Suppressor macrophage treated with lipopolysaccharide for 1 hour (primary cell): ENCODE measurements at places on chromosomes 2 and 18.

GRCh38 chr2:128162266-128162665 lies 71.3 kb downstream of the UGGT1 start:
- DNase-seq: peak; percentile 89

DNA sequence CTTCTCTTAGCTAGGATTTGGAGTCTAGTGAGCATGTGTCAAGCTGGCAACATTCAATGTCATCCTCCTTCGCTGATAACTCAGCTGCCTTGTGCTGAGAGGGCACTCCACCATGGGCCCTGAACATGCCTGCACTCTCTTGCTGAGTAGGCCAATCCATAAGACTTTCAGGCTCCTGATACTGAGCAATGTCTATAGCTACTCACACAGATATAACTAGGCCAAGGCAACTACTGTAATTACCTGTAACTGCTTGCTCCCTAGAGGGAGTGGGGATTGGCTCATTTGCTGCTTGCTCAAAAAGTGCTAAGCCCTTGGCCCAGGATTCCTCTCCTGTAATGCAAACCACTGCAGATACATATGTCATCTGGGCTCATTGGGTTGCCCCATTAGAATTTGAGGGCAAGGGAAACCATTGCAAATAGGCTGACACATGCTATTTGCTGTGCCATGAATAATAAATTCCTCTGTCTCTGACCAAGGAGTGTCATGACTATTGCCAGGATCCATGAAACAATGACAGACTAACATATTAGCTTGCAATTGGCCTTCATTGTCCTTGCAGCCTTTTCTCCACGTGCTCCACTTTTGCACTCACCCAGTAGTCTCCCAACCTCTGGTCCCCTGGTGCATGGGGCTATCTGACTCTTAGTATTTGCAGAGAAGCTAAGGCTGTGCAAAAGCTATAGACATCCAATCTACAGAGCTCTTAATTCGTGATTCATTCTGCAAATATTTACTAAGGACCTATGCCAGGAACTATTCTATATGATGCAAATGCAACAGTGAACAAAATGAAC lies 36.9 kb upstream of the BMPR2 start:
- DNase-seq: no peak

DNA sequence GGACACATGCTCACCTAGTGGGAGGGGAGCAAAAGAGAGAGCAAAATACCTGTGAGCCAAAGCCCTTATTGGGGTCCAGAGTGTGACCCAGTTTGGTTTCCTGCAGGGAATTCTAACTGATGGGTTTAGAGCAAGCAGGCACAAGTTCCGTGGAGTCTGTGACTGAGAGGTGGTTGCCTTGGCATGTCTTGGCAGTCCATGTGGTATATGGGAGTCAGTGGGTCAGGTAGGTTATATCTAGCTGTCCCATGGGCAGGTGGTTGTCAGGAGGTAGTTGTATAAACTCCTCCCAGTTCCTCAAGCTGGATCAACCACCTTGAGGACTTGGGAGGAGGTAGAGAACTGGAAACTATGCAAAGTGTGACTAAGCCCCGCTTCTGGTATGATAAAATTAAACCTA lies 452.8 kb upstream of the VWC2L start:
- DNase-seq: no peak

- DNase-seq: no peak
These were observed 547.3 kb upstream of the VWC2L start for GRCh38 chr2:213863541-213863940.

- DNase-seq: peak; percentile 57
These were observed 1220.4 kb upstream of the ZEB2 start for GRCh38 chr2:145740302-145740701.

- peak; percentile 75 for DNase-seq
These were observed 800 bp downstream of the IL1RL2 start for GRCh38 chr2:102187496-102188150.

DNA sequence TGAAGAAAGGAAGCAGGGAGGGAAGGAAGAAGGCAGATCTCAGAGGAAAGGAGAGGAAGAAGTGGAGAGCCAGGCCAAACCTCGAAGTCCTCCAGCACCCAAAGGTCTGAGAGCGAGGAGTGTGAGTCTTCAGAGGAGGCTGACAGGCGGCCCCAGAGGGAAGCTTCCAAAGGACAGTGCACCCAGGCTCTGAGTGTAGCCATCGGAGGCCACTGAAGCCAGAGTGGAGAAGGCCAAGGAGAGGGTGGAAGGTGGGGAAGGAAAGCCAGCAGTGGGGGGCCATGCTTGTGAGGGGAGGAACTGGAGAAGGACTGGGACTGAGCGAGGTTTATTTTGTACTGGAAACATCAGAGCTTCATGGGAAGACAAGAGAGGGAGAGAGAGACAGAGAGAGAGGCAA lies 6.0 kb downstream of the ATP6V1B1 start:
- no peak for DNase-seq

- no peak for DNase-seq
These were observed 23.8 kb downstream of the ABCB11 start for GRCh38 chr2:169007356-169007755.

GRCh38 chr2:69070969-69071368 lies 58.0 kb downstream of the ANTXR1 start:
- DNase-seq: no peak

GRCh38 chr18:48179001-48179400 lies 230.2 kb downstream of the ZBTB7C start:
- no peak for DNase-seq
